NCI-H1436 (cell line): ENCODE measurements at places on chromosomes 13 and 19.
A peak's percentile ranks its signal among the peaks of the same experiment; 100 is the strongest.

DNA sequence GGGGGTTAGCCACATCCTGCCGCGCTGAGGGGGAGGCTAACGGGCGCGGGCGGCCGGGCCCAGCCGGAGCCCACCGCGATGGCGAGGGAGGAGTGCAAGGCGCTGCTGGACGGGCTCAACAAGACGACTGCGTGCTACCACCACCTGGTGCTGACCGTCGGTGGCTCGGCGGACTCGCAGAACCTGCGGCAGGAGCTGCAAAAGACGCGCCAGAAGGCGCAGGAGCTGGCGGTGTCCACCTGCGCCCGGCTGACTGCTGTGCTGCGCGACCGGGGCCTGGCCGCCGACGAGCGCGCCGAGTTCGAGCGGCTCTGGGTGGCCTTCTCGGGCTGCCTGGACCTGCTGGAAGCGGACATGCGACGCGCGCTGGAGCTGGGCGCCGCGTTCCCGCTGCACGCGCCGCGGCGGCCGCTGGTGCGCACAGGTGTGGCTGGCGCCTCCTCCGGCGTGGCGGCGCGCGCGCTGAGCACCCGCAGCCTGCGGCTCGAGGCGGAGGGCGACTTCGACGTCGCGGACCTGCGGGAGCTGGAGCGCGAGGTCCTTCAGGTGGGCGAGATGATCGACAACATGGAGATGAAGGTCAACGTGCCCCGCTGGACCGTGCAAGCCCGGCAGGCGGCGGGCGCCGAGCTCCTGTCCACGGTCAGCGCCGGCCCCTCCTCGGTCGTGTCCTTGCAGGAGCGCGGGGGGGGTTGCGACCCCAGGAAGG lies 692 bp downstream of the RGS9BP start:
- DNase-seq: no peak

- no peak for DNase-seq
These were observed 29.4 kb downstream of the TBC1D4 start for GRCh38 chr13:75452564-75452963.

- DNase-seq: no peak
These were observed 287.5 kb downstream of the ZNF536 start for GRCh38 chr19:30659638-30660037.

GRCh38 chr19:11284515-11284914 lies 11.4 kb upstream of the TSPAN16 start:
- DNase-seq: no peak

DNA sequence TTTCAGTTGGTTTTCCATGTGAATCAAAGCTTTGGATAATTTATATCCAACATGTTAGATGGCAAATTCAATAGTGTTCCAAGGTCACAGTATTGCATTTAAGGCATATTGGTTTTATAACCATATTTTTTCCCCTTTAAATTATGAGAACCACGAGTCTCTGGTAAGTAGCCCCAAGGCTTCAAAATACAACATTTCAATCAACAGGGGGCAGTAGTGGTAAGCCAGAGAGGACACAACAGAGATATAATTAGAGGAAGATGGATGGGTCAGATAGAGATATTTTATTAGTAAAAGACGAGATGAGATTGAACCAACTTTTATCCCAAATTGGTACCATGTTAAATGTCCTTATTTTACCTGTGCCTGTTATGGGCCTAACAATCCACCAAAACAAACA lies 53.1 kb downstream of the KL start:
- no peak for DNase-seq

DNA sequence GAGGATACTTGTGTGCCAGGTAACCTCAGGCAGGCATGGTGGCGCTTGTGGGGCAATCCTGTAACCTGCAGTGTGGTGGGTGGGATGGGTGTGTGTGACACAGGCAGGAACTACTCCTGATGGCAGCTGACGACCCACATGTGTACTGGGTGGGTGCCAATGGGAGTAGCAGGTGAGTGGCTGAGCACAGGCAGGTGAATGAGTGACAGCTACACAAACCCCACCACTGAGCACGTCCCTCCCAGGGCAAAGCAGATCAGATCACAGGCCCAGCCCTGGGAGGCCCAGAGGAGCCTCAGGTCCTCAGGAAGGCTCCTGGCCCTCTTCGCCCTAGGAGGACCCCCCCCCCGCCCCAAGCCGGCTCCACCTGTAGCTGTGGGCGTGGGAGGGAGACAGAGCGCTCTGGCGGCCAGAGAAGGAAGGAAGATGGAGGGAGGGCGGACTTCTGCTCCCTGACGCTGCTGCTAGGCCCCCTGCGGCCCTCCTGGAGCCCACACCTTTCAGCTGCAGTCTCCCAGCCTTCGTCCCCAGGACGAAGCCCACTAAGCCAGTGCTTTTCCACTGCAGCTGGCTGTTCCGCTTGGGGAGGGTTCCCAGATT lies 1.3 kb upstream of the ZNF181 start:
- no peak for DNase-seq

- DNase-seq: peak; percentile 42
These were observed at the start of gene GAMT for GRCh38 chr19:1401138-1401888. Gene GAMT (minus strand): TSS chr19:1401542. CDS start chr19:1401476, 66 bp downstream.

- no peak for DNase-seq
These were observed 37.6 kb downstream of the SPRY2 start for GRCh38 chr13:80303225-80303811.

DNA sequence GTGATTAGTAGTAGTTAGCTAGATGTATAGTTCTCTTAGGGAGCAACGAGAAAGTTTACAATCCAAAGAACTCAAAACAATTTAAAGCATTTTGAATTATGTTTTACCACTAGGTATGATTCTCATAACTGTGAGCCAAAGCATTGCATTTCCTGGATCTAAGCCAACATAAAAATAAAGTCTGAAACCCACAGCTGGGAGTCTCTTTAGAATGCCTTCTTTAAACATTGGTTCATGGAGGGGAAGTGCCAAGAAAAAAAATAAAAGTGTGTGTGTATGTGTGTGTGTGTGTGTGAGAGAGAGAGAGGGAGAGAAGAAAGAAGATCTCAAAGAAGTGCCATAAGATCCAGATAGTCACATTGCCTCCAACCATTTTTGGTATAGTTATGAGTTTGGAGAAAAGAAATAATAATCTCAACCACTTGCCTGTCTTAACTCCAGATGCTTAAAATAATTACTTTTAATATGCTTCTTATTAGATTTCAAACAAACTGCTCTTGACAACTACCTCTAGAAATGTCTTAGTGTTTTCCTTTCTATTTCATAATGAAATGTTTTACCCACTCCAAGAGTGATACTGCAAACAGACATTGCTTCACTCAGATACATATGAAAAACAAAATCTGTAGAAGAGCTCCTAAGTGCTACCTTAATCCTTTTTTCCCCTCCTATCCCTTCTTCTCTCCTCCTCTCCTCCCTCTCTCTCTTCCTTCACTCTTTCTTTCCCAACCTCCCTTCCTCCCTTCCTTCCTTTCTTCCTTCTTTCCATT lies 554.1 kb downstream of the KCTD12 start:
- no peak for DNase-seq

- DNase-seq: peak; percentile 2
These were observed 53.1 kb downstream of the FOXO1 start for GRCh38 chr13:40613192-40613818.

- DNase-seq: peak; percentile 65
These were observed 33.0 kb downstream of the UGGT2 start for GRCh38 chr13:96020155-96020575.

DNA sequence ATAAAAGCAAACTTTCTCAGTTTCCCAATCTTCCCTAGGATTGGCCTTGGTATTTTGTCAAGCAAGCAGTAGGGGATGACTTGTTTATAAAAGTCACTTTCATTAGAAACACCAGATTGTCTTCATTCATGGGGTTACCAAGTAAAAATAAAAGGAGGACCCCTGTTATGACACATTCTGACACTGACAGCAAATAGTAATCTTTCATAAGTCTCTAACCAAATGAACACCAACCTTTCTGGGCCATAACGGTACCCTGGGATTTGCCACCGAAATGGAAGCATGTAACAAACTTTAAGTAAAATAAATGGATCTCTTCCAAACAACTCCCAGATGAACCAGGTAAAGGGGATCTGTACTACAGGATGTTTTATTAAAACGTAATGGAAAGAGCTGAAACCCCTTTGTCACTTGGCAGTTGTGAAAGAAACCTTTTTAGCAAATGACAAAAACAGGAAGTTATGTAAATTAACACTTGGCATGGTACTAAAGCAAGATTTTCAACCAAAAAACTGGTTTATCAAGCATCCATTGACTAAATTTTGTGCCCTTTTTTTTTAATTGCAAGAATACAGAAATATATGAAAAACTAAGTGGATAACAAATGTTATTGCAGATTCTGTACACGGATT lies 335.6 kb downstream of the RBM26 start:
- DNase-seq: no peak

DNA sequence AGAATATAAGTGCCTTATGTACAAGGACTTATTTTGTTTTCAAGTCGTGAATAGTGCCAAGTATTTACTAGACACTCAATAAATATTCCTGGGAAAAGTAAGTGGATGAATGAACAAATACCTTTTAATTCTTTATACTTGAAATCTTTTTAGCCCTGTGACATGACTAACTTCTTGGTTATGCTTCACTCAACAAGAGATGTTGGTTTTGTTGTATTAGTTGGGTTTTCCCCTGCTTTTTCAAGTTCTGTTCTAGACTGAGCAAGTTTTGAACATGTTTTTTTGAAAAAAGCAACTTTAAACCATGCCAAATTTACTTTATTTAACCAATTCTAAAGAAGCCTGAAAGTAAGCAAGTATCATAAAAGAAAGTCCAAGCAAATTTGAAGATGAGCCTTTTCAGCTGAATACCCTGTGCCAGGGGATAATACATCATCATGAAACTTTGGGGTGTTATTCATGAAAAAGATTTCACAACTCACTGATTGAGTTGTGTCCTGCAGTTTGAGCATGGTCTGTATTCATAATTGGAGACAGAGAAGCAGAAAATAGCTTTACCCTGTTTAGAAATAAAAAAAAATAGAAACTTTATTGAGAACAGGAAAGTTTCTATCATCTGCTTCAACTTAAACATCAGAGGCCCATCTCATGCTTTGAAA lies 11.1 kb downstream of the LMO7 start:
- no peak for DNase-seq

DNA sequence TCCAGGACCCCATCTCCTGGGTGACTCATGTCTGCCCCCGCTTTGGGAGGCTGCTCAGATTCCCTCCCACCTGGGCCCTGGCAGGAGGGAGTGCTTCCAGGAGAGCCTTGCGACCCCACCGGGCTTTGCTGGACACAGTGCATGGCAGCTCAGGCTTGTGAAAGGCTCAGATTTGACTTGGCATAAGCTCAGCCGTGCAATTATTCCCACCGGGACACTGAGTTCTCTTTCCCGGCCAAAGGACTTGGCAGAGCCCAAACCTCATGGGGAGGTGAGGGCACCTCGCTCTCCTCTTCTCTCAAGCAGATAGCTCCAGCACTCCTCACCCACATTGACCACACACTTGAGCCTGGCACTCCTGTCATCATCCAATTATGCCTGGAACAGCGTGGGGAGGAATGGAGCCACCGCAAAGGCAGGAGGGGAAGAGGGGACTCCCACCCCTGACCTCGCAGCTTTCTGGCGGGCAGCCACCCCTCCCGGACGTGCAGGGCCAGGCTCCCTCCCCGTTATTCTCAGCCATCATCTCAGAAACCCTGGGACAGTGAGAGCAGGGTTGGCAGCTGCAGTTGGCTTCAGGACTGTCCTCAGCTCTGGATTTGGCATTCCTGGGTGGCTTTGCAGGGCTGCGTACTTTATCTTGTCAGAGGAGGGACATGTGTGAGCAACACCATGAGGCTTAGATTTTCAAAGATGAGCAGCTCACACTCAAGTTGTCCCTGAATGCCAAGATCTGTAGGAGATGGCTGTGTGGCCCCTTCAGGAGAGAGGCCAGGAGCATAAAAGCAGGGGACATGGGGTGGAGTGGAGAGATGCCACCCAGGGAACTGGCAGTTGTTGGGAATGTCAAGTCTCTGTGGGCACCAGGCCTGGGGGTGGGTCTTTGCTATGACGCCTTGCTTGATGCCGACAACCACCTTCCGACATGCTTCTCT lies 306.2 kb downstream of the TEX29 start:
- no peak for DNase-seq

DNA sequence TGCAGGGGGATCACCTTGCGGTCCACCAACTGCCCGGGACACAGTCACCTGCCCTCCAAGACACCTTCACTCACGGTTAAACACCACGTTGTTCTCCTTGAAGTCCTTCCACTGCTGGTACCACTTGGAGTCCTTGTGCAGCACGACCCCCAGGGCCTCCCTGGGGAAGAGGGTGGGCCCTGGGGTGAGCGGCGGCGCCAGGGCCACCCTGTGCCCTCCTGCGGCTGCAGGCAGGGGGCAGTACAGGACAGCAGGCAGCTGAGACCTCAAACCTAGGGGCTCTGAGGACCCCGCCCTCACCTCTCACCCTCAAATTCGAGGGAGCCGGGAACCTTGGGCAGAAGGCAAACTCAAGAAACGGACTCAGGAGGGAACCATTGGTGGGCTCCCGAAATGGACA lies 7.5 kb upstream of the CTXN1 start:
- no peak for DNase-seq

GRCh38 chr13:111289251-111289650 lies 31.2 kb upstream of the TEX29 start:
- DNase-seq: no peak

DNA sequence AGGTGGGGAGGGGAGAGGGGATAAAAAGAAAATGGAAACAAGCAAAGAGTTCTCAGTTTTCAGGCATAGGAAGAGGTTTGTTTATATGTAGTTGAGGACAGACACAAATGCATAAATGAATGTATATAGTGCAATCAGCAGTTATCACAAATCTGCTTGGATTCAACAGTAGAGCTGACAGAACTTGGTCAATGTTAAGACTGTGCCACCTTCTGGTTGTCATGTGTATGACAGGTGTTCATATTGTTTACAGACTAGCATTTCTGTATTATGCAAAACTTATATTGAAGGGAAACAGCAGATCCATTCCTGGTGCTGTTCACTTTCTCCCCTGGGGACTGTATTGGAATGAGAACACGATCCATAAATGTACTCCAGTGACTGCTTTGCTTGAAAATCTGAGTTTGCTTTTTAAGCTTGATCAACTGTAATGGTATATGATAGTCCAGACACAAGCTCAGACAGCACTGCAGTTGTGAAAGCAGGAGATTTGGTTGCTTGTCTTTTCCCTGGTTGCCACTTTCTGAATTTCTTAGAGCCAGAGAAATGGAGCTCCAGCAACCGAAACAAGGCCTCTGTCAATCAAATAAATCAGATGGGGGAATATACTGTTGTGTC lies 319.5 kb upstream of the OBI1 start:
- peak; percentile 52 for DNase-seq
